ENCODE measurements at places on chromosomes 4 and X. TPM values are rescaled to one million over a fixed set of nuclear protein-coding genes. Genes with fewer than 3 reads are reported as not detected.

Gene NAP1L3
- 0.32 TPM for total RNA-seq

Gene PRAF2
- 35.6 TPM for total RNA-seq

Gene IL1RAPL2
- total RNA-seq = not detected

Gene TMEM271
- not detected for total RNA-seq

Gene SORCS2
- 4.9 TPM for total RNA-seq

Gene MAOA
- 1.2 TPM for total RNA-seq

Gene ADAM29
- total RNA-seq = not detected

Gene FRMPD4
- total RNA-seq = 0.02 TPM

Gene KLHL4
- 6.3 TPM for total RNA-seq

Gene HERC3
- total RNA-seq = 7.6 TPM

Gene TMPRSS11A
- not detected for total RNA-seq

Gene FANCB
- total RNA-seq = 2.7 TPM

Gene GYPB
- not detected for total RNA-seq

Gene STPG2
- not detected for total RNA-seq

Data from A549 treated with AZD2906 at 1 μM for 4 hours (cell line).